ENCODE measurements at places on chromosomes 2 and 18. TPM values are rescaled to one million over a fixed set of nuclear protein-coding genes. Genes with fewer than 3 reads are reported as not detected.

The SPP2 gene
- not detected for total RNA-seq

The SATB2 gene
- 2.9 TPM for total RNA-seq

The CFAP210 gene
- 0.33 TPM for total RNA-seq

The OSR1 gene
- total RNA-seq = 4.6 TPM

The NABP1 gene
- total RNA-seq = 11.9 TPM

The DOK6 gene
- total RNA-seq = not detected

The UGT1A8 gene
- not detected for total RNA-seq

The PSTPIP2 gene
- 0.33 TPM for total RNA-seq

The SPATA3 gene
- total RNA-seq = not detected

All from A549 treated with CpdA at 1 μM for 4 hours (cell line).